H9 (cell line): ENCODE measurements at places on chromosomes 16 and 17. TPM values are rescaled to one million over a fixed set of nuclear protein-coding genes. Genes with fewer than 3 reads are reported as not detected.

Gene TNP2
- not detected in 2 replicates for total RNA-seq

Gene CCL8
- not detected in 2 replicates for total RNA-seq

Gene LPO
- total RNA-seq = 0.11 and 0.17 TPM in 2 replicates

Gene PERCC1
- not detected in 2 replicates for total RNA-seq

Gene C16orf46
- 0.86 and 2.0 TPM in 2 replicates for total RNA-seq

Gene NXPH3
- 1.3 and 1.7 TPM in 2 replicates for total RNA-seq

Gene TNK1
- total RNA-seq = 10.1 and 11.2 TPM in 2 replicates

Gene KRTAP1-1
- total RNA-seq = not detected in 2 replicates

Gene TMEM220
- total RNA-seq = 6.1 and 7.1 TPM in 2 replicates

Gene TNFSF13
- 0.94 and 1.4 TPM in 2 replicates for total RNA-seq

Gene HOXB9
- total RNA-seq = not detected in 2 replicates

Gene CASKIN1
- 7.9 and 9.3 TPM in 2 replicates for total RNA-seq

Gene RBFOX1
- total RNA-seq = 2.0 and 2.1 TPM in 2 replicates

Gene CEP295NL
- 0.42 and 0.66 TPM in 2 replicates for total RNA-seq

Gene SYNGR2
- total RNA-seq = 41.0 and 43.9 TPM in 2 replicates

Gene PRAC2
- not detected in 2 replicates for total RNA-seq

Gene CHST5
- 0.11 TPM in 1 of 2 replicates, not detected in the other for total RNA-seq

Gene GSG1L
- 0.35 and 0.83 TPM in 2 replicates for total RNA-seq

Gene TP53TG3F
- not detected in 2 replicates for total RNA-seq

Gene CRYBA1
- not detected in 2 replicates for total RNA-seq

Gene DNAH9
- 0.22 and 0.24 TPM in 2 replicates for total RNA-seq

Gene CLEC19A
- total RNA-seq = 0.20 TPM in 1 of 2 replicates, not detected in the other

Gene ATP2A3
- 13.3 and 14.6 TPM in 2 replicates for total RNA-seq

Gene MVP
- total RNA-seq = 2.5 and 3.1 TPM in 2 replicates

Gene BIRC5
- 97.8 and 104 TPM in 2 replicates for total RNA-seq

Gene SLC13A2
- not detected in 2 replicates for total RNA-seq

Gene SULT1A2
- 0.35 and 0.66 TPM in 2 replicates for total RNA-seq

Gene DPEP1
- total RNA-seq = 1.1 and 1.2 TPM in 2 replicates

Gene IL21R
- total RNA-seq = 0.07 and 0.11 TPM in 2 replicates

Gene GNGT2
- 0.42 and 1.1 TPM in 2 replicates for total RNA-seq

Gene TRPV3
- 0.63 and 1.2 TPM in 2 replicates for total RNA-seq

Gene SPIRE2
- total RNA-seq = 6.7 and 6.9 TPM in 2 replicates

Gene ASB16
- 0.31 and 0.90 TPM in 2 replicates for total RNA-seq

Gene IRX3
- 1.8 and 2.4 TPM in 2 replicates for total RNA-seq

Gene SREBF1
- 76.2 and 81.9 TPM in 2 replicates for total RNA-seq
